ENCODE measurements at places on chromosomes 4 and X.

DNA sequence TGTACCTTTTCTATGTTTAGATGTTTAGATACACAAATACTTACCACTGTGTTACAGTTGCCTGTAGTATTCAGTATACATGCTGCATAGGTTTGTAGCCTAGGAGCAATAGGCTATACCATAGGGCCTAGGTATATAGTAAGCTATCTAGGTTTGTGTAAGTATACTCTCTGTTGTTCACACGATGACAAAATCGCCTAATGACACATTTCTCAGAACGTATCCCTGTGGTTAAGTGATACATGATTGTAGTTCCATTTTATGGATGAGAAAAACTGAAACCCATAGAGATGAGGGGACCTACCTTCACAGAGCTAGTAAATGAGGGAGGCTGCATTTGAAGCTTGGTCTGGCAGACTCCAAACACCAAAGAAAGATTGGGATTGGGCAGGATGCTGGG lies 79.4 kb upstream of the EFNB1 start:
- no peak for DNase-seq

DNA sequence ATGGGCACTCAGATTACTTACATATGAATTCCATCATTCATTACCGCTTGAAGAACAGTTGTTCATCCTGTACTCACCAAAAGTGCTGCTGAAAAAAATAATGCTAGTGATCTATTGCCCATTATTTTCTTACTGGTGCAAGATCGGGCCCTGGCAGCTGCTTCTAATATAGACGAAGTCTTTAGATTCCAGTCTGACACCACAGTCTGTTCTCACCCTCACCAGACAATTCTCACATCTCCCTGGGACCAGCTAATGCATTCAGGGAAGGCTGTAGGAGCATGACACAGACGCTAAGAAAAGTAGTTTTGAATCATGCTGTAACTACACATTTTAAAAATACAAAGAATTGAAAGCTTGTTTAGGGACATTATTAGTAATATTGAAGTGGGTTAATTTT lies 13.8 kb downstream of the GEMIN8 start:
- DNase-seq = no peak

DNA sequence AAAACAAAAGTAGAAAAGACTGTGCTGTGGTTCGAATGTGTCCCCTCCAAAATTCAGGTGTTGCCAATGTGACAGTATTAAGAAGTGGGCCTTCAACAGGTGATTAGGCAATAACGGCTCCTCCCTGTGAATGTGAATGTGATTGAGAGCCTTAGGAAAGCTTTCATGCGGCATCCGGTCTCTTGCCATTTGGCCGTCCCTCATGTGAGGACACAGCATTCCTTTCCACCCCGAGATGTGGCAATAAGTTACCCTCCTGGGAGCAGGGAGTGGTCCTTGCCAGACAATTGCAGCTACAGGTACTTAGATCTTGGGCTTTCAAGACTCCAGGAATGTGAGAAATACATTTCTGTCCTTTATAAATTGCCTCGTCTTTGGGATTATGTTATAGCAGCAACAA lies 129.3 kb downstream of the CPEB2 start:
- no peak for DNase-seq

GRCh38 chrX:111928456-111928855 lies 52.5 kb downstream of the TRPC5OS start:
- no peak for DNase-seq

- DNase-seq = no peak
Observed at GRCh38 chrX:69211701-69212100, 46.4 kb upstream of the PJA1 start.

- DNase-seq = no peak
Observed at GRCh38 chrX:38175139-38175538, 45.5 kb downstream of the SRPX start.

DNA sequence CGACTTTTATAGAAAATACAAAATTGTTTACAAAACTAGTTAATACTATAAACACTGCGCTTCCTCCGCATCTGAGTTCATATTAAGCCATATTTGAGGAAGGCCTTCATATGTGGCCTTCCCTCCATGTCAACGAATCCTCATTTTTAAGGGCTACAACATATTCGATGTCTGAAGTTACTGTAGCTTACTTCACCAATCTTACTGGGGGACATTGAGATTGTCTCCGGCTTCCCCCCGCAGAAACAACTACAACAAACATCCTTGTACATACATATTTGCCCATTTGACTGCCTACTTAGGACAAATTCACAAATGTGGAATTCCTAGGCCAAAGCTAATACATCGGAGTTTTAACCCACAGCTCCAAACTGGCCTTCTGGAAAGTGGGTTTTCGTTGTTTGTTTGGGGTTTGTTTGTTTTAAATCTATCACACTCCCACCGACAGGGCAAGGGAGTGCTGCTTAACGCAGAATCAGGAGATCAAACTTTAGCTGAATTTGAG lies 581 bp upstream of the FAM114A1 start:
- DNase-seq = no peak

DNA sequence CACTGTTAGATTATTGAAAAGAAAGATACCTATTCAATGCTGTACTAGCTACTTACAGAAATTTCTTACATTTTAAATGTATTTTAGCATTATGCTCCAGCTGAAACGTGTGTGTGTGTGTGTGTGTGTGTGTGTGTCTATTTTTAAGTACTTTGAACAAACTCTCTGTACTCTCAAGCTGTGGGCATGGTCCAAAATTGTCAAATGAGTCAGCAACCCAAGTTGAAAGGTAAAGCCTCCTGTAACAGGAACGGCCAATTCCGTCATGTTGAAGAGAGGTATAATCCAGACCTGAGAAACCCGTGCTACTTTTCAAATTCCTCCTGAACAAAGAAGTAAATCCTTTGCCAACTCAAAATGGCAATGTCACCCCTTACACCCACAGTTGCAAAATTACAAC lies 20.5 kb downstream of the MAOB start:
- DNase-seq = no peak

DNA sequence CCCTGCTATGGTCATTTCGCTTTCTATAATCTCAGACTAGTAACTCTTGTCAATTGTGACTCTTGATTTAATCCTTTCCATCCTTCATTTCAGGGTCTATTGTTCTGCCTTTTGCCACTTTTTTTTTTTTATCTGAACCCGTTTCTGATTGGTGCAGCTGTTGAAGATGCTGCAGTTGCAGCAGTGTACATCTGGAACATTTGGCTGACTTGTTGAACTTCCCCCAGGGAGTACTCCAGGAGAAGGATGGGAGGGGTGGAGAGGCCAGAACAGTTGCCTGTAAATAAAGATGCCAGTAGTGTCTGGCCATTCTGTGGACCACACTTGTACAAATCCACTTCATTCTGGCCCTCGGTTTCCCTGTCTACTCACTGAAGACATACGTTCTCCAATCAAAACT lies 1.0 kb upstream of the EDA start:
- DNase-seq = no peak

All from HFF-Myc (cell line).